ENCODE measurements at places on chromosomes 5 and 9.

GRCh38 chr5:17481378-17481777 lies 16.7 kb upstream of the TAF11L2 start:
- no peak for DNase-seq

DNA sequence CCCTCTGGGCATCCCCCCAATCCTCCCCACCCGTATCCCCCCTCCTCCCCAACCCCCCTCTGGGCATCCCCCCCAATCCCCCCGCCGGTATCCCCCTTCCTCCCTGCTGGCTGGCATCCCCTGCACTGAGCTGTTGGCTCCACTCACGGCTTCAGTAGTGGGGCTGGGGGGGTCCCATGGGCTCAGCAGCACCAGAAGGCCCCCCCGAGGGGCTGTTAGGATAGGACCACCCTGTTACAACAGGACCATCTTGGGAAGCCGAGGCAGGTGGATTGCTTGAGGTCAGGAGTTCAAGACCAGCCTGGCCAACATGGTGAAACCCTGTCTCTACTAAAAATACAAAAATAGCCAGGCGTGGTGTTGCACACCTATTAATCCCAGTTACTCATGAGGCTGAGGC lies 42.4 kb downstream of the EXD3 start:
- DNase-seq: no peak

DNA sequence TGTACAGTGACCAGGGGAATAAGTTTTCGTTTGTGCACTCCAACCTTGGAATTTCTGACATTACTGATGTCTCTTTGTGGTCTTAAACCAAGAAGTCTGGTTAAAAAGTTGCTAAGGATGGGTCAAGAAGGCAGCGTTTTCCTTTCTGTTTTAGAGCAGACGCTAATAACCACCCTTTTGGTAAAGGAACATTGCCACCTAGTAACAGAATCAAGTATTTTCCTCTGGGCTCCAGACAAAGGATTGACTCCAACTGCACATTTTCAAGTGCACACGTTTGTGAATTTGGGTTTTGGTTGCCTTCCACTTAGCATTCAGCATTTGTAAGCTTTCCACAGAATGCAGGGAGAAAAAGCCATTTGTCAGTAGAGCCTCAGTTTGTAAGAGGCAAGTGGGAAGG lies 22.2 kb upstream of the CEP78 start:
- DNase-seq: peak; percentile 66

DNA sequence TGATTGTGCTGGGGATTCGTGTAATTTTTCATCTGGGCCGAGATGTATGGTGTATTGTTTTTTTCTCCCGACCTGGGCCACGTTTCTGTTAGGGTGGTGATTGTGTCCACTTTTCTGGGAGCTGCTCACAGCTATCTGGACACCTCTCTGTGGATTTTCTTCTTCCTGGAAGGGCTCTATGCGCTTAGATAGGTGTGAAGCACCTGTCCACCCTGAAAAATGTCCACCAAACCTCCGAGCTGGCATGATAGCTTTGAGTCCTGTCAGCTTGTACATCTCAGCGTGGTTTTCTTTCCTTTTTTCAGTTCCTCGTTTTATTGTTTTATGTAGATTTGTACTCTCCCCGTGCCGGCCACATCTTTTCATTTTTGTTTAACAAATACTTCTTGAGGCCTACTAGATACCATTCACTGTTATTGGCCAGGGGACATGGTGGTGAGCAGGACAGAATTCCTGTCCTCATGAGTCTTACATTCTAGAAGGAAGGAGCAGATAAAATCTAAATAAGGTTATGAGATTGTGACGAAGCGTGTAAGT lies 1.1 kb downstream of the UGCG start:
- no peak for DNase-seq

- DNase-seq: no peak
Measured at GRCh38 chr5:78993165-78993564, 8.1 kb upstream of the ARSB start.

DNA sequence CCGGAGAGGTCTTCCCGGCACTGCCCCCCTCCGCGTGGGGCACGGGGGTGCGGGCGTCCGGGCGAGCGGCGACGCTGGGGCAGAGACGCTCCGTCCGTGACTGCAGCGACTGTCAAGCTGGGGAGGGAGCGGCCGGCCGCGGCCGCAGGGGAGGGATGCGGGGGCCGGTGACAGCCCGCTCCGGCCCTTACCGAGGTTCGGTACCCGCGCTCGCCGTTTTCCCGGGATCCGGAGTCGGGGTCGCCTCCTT lies 400 bp downstream of the KDM4C start:
- DNase-seq: no peak

GRCh38 chr5:158951436-158952247 lies 148.1 kb downstream of the EBF1 start:
- DNase-seq: no peak

- no peak for DNase-seq
Measured at GRCh38 chr5:83507431-83507830, 35.9 kb downstream of the VCAN start.

GRCh38 chr5:50709471-50709870 lies 43.0 kb downstream of the PARP8 start:
- DNase-seq: no peak

- DNase-seq: no peak
Measured at GRCh38 chr5:169098331-169099121, 202.4 kb downstream of the SLIT3 start.

DNA sequence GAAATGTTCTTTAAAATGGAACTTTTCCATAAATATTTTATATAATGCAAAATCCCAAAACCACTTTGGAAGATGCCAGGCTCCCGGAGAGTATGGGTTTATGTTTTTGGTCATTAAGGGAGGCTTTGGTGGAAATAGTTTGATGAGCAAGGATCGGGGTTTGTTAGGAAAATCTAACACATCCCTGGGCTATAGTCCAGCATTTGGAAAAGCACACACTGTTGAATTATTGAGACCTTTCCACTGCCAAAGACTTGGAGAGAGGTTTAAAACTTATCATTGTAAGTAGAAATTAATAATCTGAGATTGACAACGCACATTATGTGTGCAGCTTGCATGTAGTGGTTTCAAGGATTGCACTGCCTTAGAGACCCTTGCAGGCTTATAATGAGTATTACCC lies 156.3 kb downstream of the PARP8 start:
- DNase-seq: no peak

GRCh38 chr9:7300484-7300883 lies 499.1 kb downstream of the DMAC1 start:
- peak; percentile 14 for DNase-seq

DNA sequence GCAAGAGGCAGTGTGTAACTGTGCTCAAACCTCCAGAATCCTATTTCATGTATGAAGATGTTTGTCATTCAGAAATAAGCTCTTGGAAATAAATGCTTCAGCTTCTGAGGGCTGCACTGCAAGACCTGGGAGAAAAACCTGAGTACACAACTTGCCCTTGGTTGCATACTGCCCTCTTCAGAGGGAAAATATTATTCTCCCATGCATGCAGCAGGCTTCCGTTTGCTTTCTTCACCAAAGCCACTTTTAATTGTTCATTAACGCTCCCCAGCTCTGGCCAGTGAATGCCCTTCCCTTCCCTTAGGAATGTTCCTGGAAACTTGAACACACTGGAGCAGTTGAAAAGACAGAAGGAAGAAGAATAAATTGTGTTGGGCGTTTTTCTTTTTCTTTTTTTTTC lies 2.5 kb upstream of the WHRN start:
- DNase-seq: no peak

DNA sequence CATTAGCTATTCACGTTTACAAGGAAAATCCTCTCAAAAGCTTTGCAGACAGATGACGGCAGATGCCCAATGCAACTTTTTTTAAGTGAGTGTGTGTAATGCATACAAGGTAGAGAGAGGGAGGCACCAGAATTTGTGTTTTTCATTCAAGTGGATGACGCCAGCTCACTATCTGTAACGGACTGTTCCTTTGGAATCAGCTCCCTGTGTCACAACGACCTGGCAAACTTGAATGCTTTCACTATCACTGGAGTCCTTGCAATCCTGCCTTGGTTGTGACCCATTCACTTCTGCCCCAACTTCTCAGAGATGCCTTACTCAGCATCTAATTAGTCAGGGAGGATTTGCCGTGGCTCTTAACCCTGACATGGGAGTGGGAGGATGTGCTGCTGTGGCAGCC lies 148.5 kb downstream of the BNC2 start:
- DNase-seq: no peak

- no peak for DNase-seq
Measured at GRCh38 chr9:15231788-15232635, 75.0 kb downstream of the TTC39B start.

- DNase-seq: no peak
Measured at GRCh38 chr5:178323541-178323865, 90.9 kb upstream of the PHYKPL start.

GRCh38 chr9:79701651-79702050 lies 129.9 kb downstream of the TLE4 start:
- DNase-seq: peak; percentile 45

DNA sequence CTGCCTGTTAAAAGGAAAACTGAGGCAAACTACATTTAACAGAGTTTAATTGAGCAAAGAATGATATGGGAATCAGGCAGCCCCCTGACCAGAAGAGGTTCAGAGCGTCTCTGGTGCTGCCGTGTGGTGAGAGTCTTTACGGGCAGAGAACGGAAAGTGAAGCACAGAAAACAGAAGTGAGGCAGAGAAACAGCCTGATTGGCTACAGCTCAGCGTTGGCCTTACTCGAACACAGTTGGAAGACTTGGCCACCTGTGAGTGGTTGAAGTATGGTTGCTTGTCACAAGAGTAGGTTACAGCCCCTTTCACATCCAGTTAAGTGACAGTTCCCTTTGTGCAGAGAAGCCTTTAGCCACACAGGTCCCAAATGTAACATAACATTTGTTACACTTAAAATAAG lies 16.9 kb upstream of the FBP1 start:
- no peak for DNase-seq

- DNase-seq: no peak
Measured at GRCh38 chr5:164345853-164346252, 840.4 kb downstream of the MAT2B start.

- no peak for DNase-seq
Measured at GRCh38 chr5:44321144-44321725, 68.0 kb downstream of the FGF10 start.

DNA sequence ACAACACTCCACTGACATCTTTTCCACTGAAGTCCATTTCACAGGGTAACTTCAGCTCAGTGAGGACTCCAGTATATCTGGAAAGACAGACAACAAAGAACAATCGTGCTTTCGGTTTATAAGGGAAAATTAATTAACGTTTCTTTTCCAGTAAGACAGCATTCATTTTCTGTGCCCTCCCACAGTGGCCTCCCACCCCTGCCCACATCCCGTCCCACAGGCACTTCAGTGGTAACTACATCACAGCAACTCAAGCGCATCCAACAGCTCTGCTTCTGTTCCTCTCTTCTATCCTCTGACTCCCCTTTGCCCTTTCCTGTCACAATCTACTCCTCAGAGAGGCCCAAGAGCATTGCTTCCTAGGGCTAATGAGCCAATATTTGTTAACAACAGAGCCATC lies 40.3 kb downstream of the GLDC start:
- no peak for DNase-seq

- no peak for DNase-seq
Measured at GRCh38 chr5:83776437-83777031, 55.9 kb upstream of the HAPLN1 start.

- DNase-seq: no peak
Measured at GRCh38 chr5:56512313-56512996, 279.3 kb upstream of the ANKRD55 start.

GRCh38 chr9:136328622-136329041 lies 1.3 kb downstream of the GPSM1 start:
- no peak for DNase-seq

DNA sequence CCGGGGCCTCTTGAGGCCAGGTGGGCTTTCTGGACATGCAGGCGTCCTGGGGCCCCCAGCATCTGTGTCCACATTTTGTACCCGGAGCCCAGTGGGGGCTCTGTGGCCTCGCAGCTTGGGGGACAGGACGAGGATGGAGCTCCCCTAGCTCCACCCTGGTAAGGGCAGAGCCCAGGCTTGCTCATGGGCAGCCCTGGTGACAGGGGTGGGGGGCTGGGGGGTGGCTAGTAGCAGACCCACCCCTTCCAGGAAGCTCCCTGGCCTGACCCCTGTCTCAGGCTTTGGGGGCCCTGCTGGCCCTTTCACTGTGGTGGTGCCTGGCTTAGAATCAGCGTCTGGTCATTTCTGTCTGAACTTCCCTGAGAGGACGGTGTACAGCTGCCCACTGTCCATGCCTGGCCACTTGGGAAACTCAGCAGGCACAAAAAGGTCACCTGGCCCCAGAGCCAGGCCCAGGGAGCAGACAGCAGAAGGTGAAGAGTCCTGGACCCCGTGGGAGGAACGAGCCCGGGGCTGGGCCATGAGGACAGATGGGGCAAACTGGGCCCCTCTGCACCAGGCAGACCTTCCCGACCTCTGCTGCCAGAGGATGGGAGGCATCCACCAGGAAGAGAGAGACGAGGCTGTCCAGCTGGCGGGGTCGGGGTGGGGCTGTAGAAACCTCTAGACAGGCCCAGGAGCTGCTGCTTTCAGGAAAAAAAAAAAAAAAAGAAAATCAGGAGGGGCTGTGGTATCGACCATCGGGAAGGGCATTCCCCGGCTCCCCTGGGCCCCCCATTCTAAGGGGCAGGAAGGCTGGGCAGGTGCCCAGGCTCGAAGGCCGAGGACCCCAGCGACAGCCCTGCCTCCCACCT lies 52.8 kb downstream of the EXD3 start:
- no peak for DNase-seq

DNA sequence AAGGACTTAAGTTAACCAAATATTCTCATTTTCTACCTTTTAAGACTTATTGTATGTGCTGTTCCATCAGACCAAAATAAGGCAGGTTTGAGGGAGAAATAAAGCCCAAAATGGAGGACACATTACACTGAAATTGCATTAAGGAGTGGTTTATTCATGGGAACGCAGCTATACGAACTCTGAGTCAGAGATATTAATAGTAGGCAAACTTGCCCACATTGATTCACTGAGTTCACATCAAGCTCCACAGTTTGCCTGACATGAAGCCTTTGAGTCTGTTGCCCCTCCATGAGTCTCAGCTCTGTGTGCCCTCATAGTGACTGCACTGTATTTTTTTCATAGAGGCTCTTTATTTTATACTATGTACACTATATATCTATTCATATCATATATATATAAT lies 135.0 kb upstream of the SNX2 start:
- DNase-seq: no peak

DNA sequence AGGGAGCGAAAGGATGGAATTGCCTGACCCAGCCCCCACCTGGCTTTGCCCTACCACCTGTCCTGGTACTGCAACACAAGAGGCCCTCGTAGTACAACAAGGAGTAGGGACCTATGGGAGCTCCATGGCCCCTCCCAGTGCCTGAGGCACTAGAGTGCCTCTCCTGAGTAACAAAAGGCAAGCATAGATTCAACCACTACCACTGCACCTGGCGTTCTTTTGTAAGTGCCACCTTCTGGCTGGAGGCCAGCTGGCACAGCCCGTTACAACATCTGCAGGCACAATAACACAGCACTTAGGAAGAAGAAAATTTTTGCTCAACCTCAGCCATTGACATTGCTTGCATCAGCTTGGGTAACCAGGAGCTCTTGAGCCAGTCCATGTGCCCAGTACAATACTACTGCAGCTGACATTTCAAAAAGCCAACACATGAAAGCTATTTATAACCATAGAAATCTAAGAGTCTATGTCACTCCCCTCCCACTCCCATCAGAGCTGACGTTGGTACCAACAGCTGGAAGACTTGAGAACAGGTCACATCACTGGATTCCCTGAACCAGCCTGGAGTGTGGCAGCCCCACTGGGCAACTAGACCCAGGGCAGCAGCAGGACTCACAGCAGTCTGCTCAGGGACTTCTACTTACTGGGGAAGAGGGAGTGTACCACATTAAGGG lies 17.7 kb upstream of the FAM174A start:
- no peak for DNase-seq

GRCh38 chr5:173699966-173700365 lies 83.5 kb upstream of the BOD1 start:
- no peak for DNase-seq
